ENCODE measurements at places on chromosomes 5 and 9.

DNA sequence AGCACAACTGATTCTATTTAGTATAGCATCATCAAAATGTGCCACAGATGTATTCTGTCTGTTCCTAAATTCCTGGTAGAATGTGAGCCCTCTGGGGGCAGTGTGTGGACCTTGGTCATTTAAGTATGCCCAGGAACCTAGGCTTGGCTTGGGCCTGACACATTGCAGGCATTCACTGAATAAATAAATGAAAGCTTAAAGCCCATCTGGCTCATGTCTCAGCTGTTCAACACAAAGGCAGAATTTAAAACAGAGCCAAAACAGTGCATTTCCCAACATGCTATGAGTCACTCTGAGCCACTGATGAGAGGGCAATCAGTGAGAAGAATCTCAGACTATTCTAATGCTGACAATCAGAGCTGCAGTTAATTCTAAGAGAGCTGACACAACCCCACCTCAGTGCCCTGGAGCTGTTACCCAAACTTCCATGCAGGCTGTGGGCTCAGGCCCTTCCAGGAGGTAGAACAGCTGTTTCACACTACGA lies 8.1 kb downstream of the FAM193B start:
- DNase-seq: no peak

GRCh38 chr5:159458217-159458711 lies 128.0 kb upstream of the IL12B start:
- DNase-seq: no peak

GRCh38 chr9:125439434-125440272 lies 178.0 kb downstream of the GAPVD1 start:
- no peak for DNase-seq

DNA sequence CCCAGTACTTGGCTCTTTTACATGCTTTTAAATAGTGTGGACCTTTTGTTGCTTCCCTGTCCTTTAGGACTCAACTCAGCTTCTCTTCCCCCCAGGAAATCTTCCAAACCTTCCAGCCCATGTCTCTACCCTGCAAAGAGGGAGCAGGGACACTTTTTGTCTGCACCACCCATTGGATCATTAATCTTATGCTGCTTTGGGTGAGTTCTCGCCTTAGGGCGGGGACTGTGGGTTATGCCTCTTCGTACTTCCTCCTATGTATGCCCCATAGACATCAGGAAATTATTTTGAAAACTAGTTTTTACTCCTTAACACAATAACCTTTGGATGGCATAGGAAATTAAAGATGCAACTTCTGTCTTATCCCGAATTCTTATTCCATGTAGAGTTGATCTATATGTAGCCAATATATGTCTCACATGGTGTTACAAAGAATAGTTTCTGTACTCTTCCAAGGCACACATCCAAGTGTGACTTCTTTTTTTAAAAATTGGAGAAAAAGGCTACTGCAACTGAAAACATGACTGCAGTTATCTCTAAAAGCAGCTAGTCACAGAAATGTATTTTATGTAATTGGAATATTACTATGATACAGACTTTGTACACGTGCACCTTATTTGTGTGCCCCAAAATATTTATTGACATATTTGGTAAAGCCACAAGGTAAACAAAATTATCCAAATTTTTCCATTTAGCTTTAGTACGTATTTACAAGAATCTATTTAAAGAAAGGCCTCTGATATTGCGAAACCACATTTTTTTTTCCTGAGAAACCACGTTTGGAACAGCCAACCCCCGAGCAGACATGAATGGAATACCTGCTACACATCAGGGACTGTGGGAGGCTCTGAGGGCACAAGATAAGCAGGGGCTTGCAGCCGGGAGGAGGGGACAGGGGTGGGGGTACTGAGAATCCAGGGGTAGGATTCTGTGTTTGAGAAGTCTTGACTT lies 133.6 kb downstream of the WDR41 start:
- DNase-seq: no peak

DNA sequence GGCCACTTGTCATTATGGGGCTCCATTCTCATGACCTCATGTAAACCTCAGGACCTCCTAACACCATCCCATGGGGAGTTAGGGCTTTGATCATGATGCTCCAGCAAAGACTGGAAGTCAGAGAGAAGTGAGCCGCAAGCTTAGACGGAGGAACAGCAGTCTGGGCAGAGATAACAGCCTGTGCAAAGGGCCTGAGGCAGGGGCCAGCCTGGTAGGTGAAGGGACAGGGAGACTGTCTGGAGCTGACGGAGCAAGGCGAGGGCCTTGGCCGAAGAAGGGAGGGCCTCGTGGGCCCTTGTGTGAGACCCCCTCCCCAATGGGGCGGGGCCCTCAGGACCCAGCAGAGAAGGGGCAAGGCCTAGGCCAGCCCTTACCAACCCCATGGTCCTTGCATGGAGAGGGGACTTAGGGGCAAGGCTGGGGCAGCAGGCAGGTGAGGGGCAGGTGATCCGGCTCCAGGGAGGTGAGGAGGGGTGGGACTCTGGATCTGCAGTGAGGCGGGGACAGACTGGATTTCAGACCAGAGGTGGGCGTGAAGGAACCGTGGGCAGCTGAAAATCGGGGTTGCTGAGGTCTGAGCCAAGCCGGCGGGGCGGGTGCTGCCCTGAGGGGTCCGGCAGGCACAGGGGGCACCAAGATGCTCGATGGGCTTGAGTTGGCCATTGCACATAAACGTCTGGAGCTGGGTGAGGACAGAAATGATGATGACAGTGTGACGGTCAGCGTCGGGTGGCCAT lies 17.4 kb downstream of the GPSM1 start:
- no peak for DNase-seq

DNA sequence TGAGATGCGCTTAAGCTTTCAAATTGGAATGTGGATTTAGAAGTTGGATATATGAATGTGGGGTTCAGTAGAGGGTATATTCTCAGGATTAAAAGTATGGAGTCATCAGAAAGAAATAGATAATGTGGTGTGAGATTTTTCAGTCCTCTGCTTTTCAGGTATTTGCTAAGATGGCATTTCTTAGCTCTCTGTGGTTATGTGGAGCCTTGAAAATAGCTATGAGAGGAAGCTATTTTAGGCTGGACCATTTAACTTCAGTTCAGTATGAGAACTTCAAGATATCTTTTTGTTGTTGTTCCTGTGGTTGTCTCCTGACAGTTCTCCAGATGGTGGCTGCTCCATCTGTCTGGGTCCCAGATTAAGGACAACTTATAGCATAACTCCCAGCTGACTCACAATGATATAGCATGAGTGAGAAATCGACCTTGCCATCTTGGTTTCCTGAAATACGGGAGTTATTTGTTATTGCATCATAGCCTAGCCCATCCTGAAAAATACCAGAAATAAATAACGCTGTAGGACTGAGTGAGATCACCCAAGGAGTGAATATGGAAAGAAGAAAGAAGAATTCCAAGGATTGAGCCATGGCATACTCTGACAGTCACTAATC lies 461.5 kb downstream of the ANXA1 start:
- DNase-seq: no peak

DNA sequence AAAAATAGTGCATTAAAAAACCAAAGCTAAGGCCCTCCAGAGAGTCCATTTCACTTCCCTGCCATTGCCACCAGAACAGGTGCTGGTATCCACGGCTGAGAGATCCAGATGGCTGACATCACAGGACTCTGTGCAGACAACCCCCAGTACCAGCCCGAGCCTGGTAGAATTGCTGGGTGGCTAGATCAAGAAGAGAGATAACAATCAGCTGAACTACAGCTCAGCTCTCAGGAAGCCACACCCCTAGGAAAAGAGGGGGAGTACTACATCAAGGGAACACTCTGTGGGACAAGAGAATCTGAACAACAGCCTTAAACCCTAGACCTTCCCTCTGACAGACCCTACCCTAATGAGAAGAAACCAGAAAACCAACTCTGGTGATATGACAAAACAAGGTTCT lies 73.8 kb upstream of the SLIT3 start:
- DNase-seq: no peak

DNA sequence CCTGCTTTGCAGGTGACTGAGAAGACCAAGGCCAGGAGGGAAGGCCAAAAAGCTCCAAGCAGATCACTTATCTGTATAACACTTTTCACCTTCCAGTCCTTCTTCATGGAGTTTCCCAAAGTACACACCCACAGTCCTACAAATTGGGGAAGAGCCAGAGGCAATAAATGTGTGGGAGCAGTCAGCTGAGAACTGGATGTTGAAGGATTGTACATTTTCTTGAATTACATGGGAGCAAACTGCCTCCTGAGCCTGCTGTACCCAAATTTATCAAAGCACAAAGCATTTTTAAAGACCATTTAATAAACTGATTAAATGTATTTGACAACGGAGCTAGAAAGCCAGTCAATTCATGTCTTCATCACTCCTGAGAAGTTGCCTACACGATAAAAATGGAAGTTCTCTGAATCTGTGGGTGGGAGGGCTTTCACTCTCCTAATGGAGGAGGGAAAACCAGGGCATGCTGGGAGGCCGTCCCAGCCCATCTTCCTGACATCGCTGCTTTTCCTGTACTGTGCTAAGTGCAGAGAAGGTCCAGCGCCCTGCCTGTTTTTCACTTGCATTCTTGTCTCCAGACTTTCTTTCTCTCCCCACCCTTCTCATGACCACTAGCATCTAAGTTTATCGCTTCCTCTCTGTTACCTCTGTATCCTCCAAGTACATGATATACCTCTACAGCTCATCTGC lies 79.0 kb downstream of the KCNIP1 start:
- DNase-seq: no peak

DNA sequence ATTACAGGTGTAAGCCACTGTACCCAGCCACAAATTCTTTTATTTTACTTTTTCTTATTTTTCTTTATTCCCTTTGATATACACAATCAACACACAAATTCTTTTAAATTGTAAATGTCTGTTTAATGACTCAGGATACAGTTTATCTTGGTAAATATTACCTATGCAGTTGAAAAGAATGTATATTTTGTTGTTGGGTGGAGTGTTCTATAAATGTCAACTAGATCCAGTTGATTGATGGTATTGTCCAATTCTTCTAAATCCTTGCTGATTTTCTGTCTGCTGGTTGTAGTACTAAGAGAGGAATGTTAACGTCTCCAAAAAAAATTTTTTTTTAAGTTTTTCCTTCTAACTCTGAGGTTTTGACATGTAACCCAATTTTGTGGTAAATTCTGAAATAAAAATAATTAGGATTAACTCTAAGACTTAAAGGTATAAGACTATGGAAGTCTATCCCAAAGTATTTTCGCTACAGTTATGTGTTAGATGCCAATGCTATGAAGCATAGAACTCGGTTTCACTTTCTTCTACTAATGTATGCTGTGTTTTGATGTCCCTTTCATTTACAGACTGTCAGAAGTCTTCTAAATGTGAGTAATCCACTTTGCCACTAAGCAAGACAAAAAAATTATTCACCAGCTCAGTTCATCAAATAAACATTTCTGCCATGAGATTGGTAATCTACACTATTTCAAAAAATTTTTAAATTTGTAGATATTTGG lies 720.2 kb upstream of the C9orf72 start:
- no peak for DNase-seq

DNA sequence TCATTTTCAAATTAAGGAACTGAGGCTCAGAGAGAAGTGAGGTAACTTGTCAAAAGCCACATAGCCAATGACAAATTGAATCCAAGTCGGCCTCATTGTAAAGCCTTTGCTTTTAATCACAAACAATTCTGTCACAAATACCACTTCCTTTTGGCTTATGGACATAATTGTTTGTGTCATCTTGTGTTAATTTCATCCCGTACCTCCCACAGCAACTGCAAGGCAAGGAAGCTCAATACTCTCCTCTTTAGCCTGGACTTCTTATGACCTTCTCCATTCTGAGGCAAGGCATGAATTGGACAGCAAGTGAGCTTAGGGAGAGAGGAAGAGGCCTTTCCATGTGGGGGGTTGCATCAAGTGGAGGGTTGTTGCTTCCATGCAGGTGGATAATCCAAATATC lies 62.2 kb upstream of the SLC2A8 start:
- DNase-seq: no peak

DNA sequence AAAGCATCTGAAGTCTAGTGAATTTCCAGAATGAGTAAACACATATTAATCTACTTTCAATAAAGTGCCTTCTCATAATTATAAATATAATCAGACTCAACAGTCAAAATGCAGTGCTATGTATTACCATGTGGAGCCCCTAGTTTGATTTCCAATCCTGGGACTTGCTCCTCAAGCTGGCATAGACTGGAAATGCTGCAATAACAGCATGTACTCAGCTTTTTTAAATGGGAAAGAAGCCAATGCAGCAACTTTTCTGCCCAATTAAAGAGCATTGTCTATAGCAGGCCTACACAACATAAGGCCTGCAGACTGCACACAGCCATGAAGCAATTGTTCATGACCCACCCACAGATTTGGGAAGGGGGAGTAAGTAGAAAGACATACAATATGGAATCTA lies 103.2 kb downstream of the NR2F1-AS1 start:
- no peak for DNase-seq

- no peak for DNase-seq
These were observed 396.2 kb downstream of the EFNA5 start for GRCh38 chr5:107274571-107274970.

- no peak for DNase-seq
These were observed 90.9 kb downstream of the SV2C start for GRCh38 chr5:76174101-76174500.

DNA sequence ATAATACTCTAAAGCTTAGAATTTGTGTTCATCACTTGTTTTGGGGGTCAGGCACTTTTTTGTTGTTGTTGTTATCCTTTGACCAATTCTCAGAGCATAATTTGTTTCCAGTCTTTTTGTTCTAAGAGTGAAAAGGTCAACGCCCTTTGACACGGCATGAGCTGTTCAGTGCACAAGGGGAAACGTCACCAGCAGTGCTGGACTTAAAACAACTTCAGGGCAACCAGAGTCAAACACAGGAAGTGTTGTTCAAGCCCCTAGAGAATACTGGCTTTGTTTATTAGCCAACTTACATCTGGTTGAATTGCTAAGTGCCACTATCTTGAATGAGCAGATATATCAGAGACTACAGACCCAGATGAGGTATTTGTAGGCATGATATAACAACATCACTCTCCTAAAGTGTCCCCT lies 368.9 kb downstream of the TMEM161B start:
- no peak for DNase-seq

DNA sequence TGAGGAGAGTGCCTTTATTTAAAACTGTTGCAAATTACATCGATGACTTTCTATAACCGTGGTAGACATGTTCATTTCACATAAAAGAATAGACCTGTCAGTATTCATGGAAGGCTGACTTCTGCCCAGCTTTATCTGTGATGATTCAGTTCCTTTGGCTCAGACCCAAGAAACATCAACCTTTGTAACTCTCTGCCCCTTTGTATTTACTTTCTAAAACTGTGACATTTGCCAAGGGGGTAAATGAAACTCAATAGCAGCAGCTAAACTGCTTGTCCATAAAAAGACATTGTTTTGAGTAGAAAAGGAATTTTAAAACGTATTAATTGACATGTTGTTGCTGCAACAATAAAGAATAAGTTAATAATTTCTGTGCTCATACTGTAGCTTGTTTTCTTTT lies 137.8 kb upstream of the ANKH start:
- DNase-seq: no peak

GRCh38 chr9:131308452-131308851 lies 18.9 kb downstream of the PLPP7 start:
- DNase-seq: no peak

- DNase-seq: no peak
These were observed 32.9 kb upstream of the MAN2A1 start for GRCh38 chr5:109656829-109657228.
